ENCODE measurements at places on chromosomes 6 and 20.

GRCh38 chr6:34295721-34296120, 46.9 kb upstream of the SMIM29 start:
- DNase-seq = no peak

GRCh38 chr6:30357678-30358540, 13.0 kb downstream of the RPP21 start:
- DNase-seq = peak; percentile 20

DNA sequence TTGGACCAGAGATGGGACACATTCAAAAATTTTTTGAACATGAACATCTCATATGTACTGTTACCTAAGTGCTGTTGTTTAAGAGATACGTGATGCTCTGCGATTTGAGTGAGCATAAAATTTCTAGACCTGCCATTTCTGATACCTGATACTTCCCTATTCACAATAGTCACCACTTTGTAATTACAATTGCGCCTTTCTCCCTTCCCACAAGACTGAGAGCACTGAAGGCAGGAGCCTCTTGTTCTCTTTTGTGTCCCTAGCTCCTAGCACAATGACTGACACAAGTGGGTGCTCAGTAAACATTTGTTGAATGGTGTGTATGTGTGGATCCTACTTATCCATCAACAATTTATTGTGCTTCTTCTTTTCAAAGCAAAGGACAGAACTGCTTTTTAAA, 92.8 kb upstream of the TMEM30A start:
- DNase-seq = no peak

GRCh38 chr6:120260636-120261035, 911.1 kb upstream of the MAN1A1 start:
- DNase-seq = no peak

DNA sequence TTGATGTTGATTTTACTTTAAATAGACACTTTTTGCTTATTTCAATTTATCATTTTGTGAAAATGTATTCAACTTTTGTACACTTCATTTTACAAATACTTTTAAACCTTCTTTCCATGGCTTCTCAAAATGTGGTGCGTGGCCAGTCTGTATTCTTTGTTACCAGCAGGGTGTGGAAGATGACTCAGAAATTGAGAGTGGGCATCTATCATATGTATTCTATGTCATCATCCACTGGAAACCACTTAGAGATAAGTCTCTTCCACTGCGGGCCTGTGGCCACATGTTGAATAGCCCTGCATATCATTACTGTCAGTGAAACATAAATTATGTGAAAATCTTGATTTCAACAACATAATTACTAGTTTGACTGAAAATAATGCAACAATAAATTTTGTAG, 52.6 kb upstream of the MC3R start:
- no peak for DNase-seq

DNA sequence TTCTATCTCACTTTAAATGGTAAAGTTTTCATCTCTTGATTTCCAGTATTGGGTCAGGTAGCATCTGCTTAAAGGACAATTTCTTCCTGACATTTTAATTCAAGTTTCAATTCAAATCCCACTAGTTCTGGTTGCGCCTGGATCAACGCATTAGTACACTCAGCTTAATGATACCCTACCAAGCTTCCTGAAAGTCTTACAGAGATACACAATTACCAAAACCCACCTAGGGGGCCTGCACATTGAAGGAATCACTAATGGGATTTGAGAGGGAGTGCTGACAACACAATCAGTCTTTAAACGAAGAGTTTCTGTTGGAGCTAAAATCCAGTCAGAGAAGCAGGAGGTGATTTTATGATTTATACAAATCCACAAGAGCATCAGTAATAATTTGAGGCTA, 293.0 kb downstream of the PHF3 start:
- DNase-seq = no peak

GRCh38 chr6:2477666-2478065, 232.3 kb upstream of the GMDS start:
- no peak for DNase-seq

DNA sequence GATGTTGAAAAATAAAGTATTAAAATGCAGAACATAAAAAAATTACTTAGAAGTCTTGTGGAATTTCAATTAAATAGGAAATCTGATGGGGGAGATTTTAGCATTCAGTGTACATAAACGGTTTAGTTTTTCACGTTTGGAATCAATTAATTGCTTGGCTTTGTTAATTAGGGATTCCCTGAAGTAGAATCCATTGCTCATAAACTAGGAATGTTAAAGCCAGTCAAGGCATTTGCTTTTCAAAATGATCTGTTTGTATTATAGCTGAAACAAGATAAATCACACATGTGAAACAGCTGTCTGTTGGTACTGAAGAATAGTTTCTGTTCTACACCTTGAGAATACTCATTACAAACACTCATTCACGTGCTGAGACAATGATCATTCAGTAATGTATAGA, 297.9 kb downstream of the TBC1D7 start:
- no peak for DNase-seq

DNA sequence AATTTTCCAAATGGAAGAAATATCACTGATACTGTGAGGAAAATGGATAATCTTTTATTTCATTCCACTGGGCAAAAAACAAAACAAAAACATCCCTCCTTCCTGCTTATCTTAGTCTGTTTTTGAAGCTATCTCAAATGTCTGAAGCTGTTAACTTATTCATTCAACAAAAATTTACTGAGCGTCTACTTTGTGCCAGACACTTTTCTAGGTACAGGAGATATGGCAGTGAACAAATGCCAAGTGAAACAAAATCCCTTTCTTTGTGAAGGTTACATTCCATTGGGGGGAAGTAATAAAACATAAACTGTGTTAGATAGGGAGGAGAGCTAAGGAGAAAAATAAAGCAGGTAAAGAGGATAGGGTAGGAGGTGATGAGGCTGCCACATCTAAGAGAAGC, 47.5 kb downstream of the TNFRSF21 start:
- DNase-seq = no peak

- no peak for DNase-seq
Measured at GRCh38 chr6:23980965-23981364, 145.1 kb upstream of the NRSN1 start.

DNA sequence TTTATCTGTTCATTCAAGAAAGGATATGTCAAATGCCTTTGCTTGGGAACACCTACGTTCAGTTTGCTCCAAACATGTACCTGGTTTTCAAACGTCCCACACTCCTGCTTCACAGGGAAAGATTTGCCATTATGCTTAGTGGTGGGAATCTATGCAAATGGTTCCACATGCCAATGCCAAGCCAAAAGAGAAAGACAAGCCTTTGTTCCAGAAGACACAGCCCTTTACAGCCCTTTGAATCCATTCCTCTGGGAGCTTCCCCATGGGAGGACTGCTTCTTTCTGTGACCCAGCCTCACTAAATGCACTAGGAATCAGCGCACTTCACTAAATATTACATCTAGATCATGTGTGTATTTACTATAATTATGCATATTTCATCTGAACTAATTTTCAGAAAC, 619.5 kb downstream of the PRKN start:
- no peak for DNase-seq

DNA sequence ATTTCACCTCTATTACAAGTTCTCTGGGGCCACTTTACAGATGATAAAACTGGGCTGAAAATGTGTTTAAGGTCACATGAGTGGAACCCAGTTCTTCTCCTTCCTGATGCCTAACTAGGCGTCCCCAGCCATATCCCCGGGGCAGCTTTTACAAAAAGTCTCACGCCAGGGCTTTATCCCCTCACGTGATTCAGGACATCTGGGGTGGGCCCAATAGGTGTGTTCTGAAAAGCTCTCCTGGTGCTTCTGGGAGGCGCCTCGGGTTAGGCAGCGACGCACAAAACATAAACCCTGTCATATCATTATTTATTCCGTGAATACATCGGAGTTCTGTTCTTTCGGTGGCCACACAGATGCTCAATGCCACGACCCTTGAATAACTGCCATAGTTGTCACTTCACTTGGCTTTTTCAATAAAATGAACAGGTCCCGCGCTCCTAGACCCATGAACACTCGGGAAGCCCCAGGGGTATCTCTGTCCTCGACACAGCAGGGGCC, 32.1 kb downstream of the SF3B5 start:
- no peak for DNase-seq

DNA sequence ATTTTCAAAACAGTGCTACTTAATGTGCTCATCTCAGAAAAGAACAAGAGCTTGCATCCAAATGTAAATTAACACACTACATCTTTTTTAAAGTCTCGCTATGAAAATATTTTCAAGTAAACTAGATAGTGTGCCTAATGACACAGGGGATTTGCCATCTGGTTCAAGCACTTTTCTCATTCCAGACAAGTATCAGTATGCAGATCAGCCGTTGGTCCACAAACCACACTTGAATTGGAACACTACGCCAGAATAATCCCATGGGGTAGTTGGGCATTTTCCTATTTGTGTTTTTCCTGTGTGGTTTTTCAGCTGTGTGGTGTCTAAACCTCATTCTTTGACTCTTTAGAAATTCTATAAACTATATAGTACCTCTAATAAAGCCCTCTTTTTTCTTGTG, 256.2 kb downstream of the EPHA7 start:
- DNase-seq = no peak

GRCh38 chr6:7555671-7556070, 14.2 kb downstream of the DSP start:
- DNase-seq = no peak
